H54 (cell line): ENCODE measurements at places on chromosomes 12 and 14.

DNA sequence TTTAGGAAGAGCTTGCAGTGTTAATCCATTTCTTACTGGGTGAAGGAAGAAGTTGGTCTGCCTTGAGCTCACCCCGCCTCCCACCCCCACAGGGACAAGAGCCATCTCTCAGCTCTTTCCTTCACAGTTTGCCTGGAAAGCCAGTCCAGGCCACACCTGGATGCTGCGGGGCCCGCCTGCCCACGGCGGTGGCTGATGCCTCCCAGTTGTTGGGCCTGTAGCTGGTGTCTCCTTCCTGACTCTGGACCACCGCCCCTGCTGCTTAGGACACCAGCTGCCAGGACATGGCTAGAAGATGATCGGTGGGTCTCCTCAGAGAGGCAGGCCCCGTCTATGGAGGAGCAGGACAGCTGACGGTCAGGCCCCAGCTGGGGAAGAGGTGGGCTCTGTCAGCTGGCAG lies 92.9 kb downstream of the TESC start:
- DNase-seq, result no peak

- no peak for DNase-seq
These were observed 1.7 kb downstream of the TNFRSF1A start for GRCh38 chr12:6340032-6340638.

- no peak for DNase-seq
These were observed 26.4 kb upstream of the SOS2 start for GRCh38 chr14:50257732-50258131.

DNA sequence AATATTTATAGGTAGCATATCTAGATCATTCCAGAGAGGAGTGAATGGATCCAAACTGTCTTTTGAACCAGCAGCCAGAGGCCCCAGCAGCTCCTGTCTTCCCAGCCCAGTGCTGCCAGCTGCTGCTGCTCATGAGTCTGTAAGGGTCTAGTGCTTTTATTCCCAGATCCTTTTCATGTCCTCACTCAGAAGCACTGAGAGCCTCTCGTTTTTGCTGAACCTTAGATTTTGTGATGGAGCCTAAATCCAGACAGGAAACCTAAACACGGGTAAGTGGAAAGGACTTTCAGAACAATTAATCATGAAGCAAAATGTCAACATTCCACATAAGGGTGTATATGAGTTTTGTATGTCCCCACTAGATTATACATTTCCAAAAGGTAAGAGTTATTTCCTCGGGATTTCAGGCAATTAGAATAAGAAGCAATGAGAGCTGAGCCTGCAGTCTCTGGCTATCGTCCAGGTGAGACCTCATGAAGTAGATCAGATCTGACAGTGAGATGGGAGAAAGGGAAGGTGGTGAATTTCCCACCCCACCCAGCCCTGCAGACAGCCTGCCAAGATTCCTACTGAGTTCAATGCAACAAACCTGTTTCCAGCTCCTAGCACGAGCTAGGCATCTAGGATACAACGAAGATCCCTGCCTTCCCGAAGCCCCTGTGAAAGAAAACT lies 84.4 kb downstream of the NINJ2 start:
- DNase-seq, result no peak

- peak; percentile 35 for DNase-seq
These were observed 17.4 kb upstream of the PYGL start for GRCh38 chr14:50961605-50962221.

DNA sequence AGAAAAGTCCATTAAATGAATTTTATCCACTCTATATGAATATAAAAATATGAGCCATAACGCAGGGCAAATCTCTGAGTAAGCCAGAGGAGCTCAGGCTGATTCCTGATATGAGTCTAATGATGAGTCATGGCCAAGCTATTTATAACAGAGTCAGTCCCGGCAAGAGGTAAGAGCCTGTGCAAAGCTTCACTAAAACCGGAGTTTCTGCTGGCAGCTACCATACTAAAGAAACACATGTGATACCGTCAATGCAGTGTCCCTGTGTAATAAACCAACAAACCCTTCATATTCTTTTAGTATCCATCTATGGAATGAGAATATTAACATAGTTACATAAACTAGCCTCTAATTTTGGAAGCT lies 319.4 kb downstream of the KCNC2 start:
- DNase-seq, result peak; percentile 13

DNA sequence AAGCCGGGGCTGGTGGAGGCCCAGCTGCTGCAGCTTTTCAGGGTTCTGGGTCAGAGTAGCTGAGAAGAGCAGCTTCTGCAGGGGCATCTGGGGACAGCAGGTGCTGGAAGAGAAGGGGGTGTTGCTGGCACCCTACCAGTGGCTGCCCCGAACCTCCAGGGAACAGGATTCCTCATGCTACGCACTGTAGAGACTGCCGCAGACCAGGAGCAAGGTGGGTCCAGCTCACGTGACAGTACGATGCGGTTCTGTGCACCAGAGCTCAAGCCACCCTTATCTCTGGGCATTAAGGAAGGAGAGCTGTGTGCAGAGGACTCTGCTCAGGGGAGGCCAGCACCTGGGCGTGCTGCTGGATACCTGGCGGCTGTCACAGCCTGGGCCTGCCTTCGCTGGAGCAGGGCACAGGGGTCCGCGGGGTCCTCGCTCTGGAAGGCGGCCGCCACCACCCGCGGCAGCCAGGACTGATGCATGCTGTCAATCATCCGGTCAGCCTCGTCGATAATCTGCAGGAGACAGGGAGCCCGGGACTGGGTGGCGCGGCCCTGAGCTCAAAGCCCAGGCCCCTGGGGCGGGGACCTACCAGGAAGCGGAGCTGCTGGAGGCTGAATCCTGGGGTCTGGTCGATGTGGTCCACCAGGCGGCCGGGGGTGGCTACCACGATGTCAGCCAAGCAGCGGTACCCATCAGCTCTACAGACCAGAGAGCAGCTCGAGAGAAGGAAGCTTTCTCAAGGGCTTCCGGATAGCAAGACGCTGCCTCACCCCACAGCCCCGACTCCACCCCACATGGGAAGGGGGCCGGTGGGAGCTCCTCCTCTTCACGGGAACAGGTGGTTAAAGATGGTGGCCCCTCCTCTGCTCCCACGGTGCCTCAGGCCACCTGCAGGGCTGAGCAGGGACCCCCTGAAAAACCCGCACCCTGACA lies 2.9 kb downstream of the DDX51 start:
- DNase-seq, result no peak

DNA sequence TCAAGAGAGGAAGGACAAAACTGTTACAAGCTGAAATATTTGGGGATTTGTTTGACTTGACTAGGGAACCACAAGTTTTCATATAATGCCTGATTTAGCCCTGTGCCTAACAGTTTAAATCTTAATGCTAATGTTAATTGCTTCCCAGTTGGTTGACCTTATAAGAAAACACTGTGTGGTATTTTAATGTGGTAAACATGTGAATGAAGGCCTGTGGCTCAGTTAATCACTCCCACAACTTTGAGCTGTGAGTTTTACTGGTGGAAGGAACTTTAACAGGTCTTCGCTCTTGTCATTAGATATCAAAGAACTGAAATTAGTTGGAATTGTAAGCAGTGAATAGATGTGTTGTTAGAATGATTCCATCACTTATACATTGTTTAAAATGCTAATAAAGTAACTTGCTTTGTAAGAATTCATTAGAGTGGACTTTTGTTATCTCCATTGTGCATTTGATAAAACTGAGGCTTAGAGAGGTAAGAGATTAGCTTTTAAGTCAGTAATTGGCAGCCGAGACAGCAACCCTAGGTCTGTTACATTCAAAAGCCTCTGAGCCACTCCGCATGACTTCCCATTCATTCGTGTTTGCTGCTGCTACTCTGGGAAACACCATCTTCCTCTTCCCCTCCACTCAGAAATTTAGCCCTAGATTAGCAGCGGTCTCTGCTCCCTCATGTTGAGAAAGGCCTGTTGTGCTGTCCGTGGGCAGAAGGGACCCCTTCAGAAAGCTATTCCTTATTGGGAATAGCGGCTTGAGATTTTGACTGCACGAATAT lies 1.0 kb upstream of the TBK1 start:
- DNase-seq, result no peak

- no peak for DNase-seq
These were observed 519.1 kb upstream of the FOXG1 start for GRCh38 chr14:28247491-28247890.

GRCh38 chr12:131939007-131939406 lies 9.9 kb downstream of the PUS1 start:
- no peak for DNase-seq

GRCh38 chr12:132188916-132189325 lies 44.7 kb downstream of the NOC4L start:
- no peak for DNase-seq

DNA sequence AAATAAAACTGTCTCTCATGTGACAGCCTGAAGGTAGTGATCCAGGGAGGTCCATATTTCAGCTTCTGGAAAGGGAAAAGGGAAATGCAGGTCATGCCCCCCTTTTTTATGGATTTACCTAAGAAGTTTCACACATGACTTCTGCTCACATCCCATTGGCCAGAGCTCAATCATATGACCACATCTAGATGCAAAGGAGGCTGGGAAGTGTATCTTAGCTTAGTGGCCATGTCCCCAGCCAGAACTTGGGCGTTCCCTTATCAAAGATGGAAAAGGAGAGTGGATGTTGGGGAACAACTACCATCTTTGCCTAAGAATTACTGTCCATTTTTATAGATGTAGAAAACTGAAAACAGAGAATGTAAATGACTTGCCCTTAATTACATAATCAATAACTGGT lies 26.5 kb upstream of the CRADD start:
- DNase-seq, result no peak

DNA sequence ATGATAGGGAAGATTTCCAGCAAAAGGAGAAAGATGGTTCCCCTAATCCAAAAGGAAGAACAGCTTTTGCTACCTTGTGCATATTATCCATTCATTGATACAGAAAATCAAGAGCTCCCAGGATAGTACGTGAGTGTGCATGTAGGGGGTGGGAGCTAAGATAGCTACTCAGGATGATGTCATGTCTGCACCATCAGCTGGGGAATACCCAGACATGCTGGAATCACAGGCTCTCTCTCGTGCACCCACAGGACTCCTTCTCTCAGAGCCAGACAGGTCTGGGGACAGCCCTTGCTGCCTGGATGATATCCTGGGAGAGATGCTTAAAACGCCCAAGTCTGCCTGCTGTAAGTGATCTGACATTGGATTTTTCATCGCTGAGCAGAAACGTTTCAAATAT lies 38.9 kb downstream of the FOXN3 start:
- DNase-seq, result no peak

GRCh38 chr12:94678379-94678778 lies 28.0 kb upstream of the TMCC3 start:
- no peak for DNase-seq

DNA sequence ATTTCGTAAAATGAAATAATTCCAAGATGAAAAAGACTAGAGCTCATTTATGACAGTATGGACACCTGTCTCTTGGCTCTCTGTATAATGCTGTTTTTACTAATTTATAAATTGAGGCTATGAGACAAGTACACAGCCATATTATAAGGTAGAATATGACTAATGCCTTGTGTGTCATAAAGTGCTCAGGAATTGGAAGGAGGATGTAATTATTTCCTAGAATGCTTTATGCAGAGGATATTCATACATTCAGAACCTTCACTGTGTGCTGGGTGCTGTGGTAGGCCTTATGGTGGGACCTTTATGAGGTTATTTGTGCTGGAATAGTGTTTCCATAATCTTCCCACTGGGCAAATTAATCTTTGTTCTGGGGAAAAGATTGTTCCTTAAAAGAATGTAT lies 13.3 kb downstream of the PCNX1 start:
- no peak for DNase-seq

DNA sequence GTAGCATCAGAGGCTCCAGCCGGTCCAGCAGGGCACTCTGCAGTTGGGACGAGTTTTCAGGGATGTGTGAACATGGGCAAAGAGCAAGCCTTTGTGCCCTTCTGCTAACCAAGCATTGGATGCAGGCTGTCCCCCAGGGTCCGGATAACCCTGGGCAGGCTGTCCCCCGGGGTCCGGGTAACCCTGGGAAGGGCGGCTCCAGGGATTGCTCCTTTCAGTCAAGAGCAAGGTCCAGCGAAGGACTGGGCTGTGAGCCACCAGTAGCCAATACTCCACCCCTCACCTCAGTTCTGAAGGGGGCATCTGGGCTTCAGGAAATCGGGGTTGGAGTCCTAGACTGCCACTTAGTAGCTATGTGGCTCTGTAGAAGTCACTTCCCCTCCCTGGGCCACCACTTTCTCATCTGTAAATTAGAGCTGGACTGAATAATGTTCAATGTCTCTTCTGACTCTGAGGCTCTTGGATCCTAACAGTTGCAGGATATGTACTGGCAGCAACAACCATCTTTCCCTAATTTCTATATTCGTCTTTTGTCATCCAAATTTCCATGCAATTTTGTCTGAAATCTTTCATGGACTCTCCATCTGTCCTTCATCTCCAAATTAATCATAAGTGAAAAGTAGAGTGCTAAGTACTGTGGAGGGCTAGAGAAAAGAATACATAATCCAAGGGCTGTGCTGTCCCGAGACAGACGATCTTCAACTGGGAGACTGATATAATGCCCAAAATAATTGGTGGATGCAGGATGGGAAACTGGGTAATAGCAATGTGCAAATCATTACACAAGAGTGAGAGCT lies 137.4 kb upstream of the NTF3 start:
- DNase-seq, result no peak

DNA sequence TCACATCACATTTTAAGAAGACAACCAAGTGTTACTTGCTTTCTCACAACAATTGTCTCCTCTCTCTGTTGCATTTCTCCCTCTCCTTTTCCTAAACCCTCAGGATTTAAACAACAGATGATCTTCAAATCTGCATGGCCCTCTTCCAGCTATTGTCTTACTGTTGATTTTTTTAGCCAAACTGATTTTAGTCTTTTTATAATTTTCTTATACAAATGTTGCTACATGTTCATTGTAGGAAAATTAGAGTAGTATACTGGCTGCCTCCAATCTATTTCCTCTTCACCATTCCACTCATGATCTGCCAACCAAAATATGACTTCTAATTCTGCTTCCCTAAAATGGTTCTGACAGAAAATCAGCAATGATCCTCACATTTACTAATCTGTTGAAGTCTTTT lies 1.4 kb upstream of the KERA start:
- DNase-seq, result no peak

- DNase-seq, result no peak
These were observed 57.0 kb downstream of the CCER1 start for GRCh38 chr12:90897986-90898385.

DNA sequence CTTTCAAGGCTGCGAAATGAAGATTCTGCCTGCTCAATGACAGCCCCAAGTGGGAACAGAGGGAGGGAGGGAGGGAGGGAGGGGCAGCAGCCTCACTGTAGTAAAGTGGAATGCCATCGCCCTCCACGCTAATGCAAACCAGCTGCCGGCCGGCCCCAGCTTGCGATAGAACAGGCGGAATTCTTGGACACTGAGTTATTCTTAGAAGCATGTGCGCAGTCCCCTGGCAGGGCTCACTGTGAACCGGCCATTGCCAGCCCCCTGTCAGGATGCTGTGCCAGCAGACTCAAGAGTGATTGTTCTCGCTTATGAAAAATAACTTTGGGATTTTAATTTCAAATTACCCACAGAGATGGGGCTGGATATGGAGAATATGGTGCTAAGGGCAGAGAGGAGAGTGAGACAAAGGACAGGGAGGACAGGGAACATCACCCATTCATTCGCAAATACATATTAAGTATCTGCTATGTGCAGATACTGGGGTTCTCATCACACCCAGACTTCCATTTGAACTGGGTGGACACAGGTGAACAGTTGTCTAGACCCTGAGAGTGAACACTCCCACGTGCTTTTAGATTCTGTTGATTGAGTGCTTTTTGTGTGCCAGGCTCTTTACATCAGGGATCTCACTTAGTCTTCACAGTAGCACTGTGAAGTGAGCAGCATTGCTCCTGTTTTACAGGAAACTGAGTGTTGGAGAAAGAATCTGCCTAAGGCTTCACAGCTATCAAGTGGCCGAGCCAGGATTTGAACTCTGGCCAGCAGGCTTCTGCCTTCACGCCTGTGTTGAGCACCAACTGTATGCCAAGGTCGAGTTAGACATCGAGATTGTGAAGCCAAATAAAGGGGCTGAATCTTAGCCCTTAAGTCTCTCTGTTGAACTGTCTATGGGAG lies 192.9 kb downstream of the C12orf75 start:
- DNase-seq, result no peak
